ENCODE measurements at places on chromosomes 11 and 22.

GRCh38 chr22:22396741-22397291 is 111.7 kb downstream of the ZNF280B start:
- no peak for DNase-seq

DNA sequence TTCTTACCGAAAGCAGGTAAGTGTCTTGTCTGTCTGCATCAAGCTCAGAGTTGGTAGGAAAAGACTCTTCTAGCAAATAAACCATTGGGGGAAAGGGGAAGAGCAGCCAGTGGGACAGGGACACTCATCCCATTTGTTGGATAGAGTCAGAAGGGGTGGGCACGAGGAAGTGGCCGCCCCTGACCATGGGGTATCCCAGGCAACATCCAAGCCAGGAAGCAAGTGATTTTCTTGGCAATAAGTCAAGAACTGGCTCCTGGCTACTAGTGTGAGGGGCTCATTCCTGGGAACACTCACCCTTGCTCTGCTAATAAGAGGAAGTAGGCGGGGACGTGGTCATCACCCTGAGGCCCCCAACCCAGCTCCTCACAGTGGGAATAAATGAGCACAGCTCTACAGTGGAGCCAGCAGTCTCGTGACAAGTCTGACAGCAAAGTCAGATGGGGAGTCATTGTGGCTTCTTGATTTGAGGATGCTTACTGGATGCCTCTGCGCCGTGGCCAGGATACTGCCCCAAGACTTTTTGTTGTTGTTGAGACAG is 6.7 kb downstream of the SLC25A18 start:
- DNase-seq = no peak

DNA sequence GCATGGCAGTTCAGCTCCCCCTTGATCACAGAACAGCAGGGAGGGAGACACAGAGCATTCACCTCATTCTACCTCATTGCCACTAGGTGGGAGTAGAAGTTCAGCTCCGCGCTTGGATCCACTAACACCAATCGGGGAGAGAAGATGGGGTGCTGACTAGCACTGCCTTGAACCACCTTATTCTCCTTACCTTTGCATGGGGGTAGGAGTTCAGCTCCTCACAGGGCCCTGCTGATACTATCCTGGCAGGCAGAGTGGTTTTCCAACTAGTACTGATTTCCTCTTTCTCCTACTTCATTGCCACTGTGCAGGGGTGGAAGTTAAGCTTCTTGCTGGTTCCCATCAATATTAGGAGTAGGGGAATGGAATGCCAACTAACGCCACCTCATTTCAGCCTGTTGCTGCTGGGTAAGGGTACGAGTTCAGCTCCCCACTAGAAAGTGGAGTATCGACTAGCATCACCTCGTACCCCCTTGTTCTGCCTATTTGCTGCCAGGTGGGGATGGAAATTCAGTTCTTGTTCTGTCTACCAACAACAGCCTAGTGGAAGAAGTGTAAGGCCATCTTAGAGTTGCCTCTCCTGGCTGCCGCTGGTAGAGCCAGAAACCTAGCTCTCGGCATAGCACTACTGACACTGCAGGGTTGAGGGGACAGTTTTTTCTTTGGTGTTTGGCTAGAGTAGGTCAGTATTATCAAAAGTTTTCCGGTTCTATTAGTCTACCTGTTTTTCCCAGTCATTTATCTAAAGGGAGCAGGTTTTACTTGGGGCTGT is 550.9 kb upstream of the CCDC90B start:
- peak; percentile 44 for DNase-seq

DNA sequence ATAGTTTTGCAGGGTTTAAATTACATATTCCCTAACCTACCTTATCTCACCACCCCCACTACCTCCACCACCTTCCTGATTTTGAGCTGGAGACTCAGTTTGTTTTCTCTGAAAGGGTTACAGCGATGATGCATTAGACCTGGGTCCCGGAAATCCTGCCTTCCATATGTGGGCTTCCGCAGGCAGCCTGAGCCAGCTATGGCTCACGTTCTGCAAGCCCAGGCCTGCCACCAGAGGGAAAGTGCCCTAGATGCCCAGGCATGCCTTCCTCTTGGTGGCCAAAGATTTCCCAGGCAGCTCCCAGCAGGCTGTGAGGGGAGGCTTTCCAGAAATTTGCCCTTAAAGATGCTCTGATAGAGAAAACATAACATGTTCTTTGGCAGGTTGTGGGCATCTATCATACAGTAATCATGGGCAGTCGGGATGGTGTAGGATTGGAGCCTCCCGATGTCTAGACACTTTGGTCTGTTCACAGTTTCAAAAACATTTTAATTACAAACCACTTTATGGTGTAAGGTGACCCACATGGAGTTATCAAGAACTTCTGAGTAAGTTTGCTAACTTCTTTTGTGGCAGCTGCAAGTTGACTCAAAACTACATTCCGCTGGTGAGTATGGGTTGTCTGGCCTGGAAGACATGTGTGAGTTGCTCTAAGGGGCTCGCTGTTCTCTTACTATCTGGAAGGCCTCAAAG is 79.3 kb downstream of the MICAL2 start:
- no peak for DNase-seq

GRCh38 chr22:35568751-35569739 is 28.4 kb downstream of the RASD2 start:
- no peak for DNase-seq

- no peak for DNase-seq
These were observed 10.4 kb upstream of the ANO3 start for GRCh38 chr11:26321516-26321915.

- DNase-seq = no peak
These were observed 29.0 kb downstream of the CSNK2A3 start for GRCh38 chr11:11324090-11324489.

- no peak for DNase-seq
These were observed 36.9 kb downstream of the PACS1 start for GRCh38 chr11:66106786-66107599.

GRCh38 chr11:113683481-113684046 is 22.5 kb downstream of the TMPRSS5 start:
- no peak for DNase-seq
